ENCODE measurements at places on chromosomes 16 and 17. TPM values are rescaled to one million over a fixed set of nuclear protein-coding genes. Genes with fewer than 3 reads are reported as not detected.

Gene RAI1
- total RNA-seq = 6.3 TPM

DNA sequence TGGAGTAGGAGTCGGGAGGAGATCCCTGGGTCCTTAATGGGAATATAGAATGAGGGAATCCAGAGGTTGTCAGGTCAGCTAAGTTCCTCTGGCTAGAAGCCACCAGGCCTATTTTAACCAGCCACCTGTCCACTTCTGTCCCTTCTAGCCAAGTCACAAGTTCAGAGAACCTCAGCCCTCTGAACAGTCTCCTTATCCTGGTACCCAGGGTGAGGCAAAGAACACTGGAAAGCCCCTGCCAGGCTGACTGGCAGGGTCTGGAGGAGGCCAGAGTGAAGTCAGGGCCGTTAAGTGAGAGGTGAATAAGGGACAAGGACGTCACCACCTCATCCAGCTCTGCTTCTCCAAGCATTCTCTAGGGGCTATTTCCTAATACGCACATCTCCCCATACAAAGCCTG lies 2.7 kb downstream of the CTDNEP1 start:
- peak; percentile 1 for DNase-seq

DNA sequence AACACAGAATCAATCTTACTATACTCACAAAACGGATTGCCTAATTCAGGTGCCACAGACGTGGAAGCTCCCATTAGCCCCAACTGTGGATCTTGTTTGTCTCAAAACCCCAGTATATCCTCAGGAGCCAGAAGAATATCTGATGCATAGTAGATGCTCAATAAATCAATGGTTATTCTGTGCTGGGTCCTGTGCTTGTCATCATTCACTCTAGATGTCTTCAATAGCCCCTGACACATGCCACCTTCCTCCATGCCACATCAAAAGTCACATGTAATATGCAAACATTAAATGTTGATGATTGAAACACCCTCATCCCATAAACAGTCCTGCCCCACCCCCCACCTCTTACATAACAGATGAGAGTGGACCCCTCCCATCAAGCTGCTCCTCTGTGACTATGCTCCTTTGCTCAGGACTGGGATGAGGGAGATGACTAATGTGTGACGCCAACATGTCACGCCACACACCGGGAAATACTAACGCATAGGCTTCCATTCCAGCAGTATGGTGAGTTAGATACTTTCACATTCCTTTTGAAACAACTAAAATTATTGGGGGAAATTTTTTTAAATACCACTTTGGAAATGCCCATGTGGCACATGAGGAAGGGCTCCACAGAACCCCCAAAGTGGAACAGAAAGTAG lies 267.6 kb upstream of the SDK2 start:
- no peak for DNase-seq

Gene CCL13
- total RNA-seq = not detected

Gene FOXL1
- total RNA-seq = 6.5 TPM

DNA sequence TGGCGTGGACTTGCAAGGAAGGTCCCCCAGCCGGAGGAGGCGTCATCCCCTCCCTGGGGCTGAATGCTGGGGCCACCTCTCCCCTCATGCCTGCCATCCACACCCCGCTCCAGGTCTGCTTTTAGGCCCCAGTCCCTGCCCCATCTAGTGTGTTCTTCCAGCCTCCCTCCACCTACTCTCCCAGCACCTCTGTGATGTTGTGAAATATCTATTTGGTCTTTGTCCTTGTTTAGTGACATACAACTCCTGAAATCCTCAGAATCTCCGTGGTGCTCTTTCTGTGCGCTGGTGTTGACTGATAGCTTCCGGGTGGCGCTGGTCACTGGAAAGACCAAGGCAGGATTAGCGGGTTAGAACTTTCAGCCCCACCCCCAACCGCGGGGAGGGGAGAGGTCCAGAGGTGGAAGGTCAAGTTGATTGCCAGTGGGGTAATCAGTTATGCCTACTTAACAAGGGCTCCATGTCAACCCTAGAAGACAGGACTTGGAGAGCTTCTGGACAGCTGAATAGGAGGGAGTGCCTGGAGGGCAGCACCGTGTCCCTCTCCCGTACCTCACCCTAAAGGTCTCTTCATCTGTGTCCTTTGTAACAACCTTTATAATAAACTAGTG lies 10.1 kb downstream of the TBC1D24 start:
- no peak for DNase-seq

Gene SOCS7
- total RNA-seq = 16.4 TPM

Gene THUMPD1
- 103 TPM for total RNA-seq

DNA sequence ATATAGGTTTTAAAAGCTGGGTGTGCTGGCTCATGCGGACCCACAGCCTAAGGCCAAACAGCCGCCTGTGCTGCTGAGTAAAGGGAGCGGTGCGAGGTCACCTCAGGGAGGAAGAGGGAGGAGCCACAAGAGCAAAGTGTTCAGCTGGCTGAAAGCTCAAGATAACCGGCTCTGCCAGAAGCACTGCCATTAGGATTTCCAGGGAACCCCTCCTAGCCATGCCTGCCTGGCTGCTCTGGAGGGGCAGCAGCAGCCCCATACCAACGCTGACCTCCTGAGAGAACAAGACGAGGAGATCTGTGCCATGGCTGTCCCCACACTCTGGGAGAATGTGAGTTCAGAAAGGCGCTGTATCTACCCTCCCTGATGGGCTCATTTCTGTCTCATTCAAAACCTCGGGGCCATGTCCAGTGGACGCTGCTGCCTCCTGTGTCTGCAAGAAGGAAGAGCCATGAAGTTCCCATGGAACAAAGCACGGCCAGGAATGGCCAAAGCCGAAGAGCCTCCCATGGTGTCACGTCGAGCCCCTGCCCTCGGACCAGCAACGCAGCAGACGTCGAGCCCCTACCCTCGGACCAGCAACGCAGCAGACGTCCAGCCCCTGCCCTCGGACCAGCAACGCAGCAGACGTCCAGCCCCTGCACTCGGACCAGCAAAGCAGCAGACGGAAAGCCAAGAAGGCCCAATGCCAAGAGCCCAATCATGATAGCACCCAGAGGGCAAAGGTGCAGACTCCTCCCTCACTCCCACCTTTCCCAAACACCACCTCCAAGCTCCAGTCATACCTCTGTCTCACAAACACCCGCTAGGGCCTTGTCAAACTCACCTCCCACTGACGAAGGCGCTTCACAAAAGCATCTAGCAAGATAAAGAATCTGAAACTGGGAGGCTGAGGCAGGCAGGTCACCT lies 107.0 kb downstream of the ANKRD11 start:
- DNase-seq = peak; percentile 70

DNA sequence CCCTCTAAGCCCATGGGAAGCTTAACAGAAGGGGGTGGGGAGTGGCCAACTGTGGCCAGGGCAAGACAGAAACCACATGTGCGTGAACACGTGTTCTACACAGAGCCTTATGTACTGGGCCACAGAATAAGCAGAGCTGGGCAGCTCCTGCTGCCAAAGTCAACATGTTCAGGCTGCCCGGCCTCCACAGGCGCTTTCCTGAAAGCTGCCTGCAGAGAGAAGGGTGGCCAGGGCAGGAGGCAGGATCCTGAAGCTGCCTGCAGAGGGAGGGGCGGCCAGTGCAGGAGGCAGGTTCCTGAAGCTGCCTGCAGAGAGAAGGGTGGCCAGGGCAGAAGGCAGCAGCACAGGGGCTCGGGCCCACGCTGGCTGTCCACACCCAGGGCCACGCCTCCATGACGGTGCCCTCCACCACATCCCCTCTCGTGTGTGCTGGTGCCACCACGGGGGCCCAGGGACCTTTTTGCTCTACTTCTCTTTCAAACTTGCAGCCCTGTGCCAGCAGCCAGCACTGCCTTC lies 79.5 kb downstream of the ANKRD11 start:
- DNase-seq = peak; percentile 87

Gene ALDH3A1
- not detected for total RNA-seq

- DNase-seq = no peak
Observed at GRCh38 chr16:59432276-59432675, 698.2 kb upstream of the GOT2 start.

DNA sequence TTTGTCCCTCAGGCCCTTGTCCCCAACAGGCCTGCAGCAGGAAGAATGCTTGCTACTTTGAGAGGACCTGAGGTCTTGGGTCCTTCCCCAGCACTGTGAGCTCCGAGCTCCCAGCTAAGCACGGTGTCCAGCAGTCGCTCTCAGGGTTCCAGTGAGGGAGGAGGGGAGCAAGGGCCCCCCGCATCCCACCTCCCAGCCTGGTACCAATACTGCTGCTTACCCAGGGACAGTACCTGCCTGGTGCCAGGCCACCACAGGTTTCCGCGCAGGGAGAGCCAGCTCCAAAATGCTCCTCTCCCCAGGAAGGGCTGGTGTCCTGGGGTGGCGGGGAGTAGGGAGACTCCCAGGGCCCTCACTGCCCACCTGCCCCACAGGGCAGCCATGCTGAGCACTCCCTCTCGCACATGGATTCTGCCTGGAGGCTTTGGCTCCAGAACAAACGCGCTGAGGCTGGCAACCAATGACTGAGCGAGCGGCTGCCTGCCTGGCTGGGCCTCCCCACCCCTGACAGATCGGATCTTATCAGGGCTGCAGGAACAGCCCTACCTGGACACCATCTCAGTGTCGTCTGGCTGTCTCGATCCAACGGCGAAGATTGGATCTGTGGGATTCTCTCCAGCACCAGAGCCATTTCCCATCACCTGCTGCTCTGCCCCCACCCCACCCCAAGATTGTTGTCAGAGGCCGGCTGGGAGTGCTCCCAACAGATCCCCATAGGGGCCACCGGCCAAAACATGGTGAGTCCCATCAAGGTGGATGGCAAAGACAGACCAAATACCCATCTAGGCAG lies 2.4 kb downstream of the DOK4 start:
- peak; percentile 51 for DNase-seq

- peak; percentile 75 for DNase-seq
Observed at GRCh38 chr17:32486111-32486700, 587 bp upstream of the CDK5R1 start.

Gene FOXC2
- total RNA-seq = 1.2 TPM

- DNase-seq = no peak
Observed at GRCh38 chr17:62164747-62165722, 100.0 kb upstream of the MED13 start.

- DNase-seq = peak; percentile 98
Observed at GRCh38 chr16:46883690-46884512, at the start of gene GPT2. Gene GPT2, plus strand, starts transcription at chr16:46884362. Its CDS starts 354 bp downstream, at chr16:46884716.

- DNase-seq = no peak
Observed at GRCh38 chr16:19883966-19884485, 622 bp downstream of the GPRC5B start.

- DNase-seq = no peak
Observed at GRCh38 chr16:503150-504071, 24.1 kb upstream of the CAPN15 start.

DNA sequence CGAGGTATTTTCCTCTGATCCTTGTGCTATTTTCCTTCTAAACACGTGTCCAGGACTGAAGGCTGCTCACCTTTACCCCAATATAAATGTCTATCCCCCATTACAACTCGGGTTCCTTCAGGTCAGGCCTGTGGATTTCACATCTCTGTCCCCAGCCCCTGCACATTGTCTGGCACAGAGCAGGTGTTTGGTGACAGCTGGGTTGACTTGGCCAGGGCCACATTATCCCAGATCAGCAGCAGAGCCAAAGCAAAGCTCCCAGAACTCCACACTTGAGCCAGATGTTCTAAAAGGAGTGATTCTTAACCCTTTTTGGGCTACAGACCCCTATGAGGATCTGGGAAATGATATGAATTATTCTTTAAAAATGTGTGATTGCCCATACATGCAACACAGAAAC lies 18.0 kb upstream of the SPATA32 start:
- no peak for DNase-seq

Gene B9D1
- 15.9 TPM for total RNA-seq

- peak; percentile 83 for DNase-seq
Observed at GRCh38 chr16:75648265-75649076, 898 bp downstream of the TERF2IP start.

Gene SLC25A10
- 3.1 TPM for total RNA-seq

GRCh38 chr16:50303041-50303604 lies 36.8 kb downstream of the ADCY7 start:
- DNase-seq = no peak

Gene RRAD
- 19.0 TPM for total RNA-seq

Gene GOSR2
- 60.7 TPM for total RNA-seq

Gene FNDC8
- not detected for total RNA-seq

Gene WFDC1
- 334 TPM for total RNA-seq

DNA sequence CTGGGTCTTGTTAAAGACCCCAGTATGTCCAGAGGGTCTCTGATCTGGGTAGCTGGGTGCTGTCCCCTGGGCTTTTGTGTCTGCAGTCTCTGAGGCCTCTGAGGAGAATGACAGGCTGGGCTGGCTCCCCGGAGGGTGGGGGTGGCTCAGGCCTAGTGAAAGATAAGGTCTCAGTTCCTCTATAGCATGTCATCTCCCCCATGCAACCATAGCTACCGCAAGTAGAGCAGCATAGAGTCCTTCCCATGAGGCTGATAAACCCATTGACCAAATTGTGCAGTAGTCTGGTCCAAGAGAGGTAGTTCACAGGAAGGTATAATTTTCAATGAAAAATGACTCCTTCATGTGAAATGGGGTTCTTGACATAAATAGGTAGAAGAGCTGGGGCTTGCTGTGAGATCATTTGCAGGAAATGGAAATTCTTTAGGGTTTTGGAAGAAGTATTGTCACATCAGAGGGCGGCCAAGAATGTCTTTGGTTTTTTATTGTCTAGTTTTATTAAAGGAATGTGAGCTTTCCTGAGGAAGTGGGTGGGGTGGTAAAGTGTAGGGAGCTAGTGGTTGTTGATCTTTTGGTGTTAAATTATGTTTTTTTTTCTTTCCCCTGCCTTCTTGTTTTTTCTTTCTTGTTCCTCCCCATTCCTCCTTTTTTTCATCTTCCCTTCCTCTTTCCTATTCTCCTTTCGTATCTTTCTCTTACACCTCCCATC lies 21.0 kb downstream of the SLC7A6OS start:
- no peak for DNase-seq

Gene GLYR1
- 28.6 TPM for total RNA-seq

Gene KIF2B
- 1.2 TPM for total RNA-seq

- DNase-seq = no peak
Observed at GRCh38 chr16:12901597-12902461, at the start of gene SHISA9. Gene SHISA9, plus strand, starts transcription at chr16:12901598.

- DNase-seq = no peak
Observed at GRCh38 chr16:72240466-72240865, 68.5 kb upstream of the PMFBP1 start.

Gene RUNDC3A
- 17.3 TPM for total RNA-seq

DNA sequence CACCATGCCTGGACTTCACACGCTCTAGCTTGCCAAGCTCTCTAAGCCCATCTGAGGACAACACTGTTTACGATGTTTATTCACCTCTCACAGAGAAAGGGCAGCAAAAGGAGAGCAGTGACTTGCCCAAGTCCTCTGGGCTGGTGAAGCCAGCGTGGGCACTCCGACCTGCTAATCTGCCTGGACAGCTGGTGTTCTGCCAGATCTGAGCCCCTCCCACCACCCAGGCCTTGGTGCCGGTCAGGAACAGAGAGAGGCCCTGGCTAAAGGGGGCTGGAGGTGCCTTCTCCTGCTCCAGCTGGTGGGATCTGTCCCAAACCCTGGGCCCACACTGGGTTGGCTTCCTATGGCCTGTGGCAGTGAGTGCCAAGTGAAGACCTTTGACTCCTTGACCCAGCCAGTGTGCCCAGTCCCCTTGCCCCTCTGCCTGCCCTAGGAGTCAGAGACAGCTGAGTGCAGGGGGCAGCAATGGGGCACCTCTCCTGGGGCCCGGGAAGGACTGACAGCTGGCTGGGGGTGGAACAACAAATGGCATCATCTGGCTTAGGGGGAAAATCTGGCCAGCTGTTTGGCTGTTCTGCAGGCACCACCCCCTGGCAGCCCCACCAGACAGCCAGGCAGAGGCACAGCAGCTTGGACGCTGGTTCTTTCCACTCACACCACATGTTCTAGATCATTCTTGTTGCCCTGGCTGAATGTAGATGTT lies 1.8 kb upstream of the SLC4A1 start:
- peak; percentile 27 for DNase-seq

Data from umbilical cord (tissue), 2 donors.